Left ventricle myocardium inferior (tissue), 1 donor: ENCODE measurements at places on chromosomes 1 and 21.

GRCh38 chr1:50982611-50983010 is 12.6 kb downstream of the CDKN2C start:
- H3K27ac ChIP-seq: peak overlapping the region; percentile 99
- H3K4me3 ChIP-seq: no peak overlapping the region
- no peaks in the 10 kb centered on the region for H3K27me3 ChIP-seq
- no peaks in the 10 kb centered on the region for H3K36me3 ChIP-seq

GRCh38 chr1:152953761-152954160 is 6.8 kb downstream of the SPRR5 start:
- H3K4me1 ChIP-seq: no peaks in the 10 kb centered on the region
- H3K4me3 ChIP-seq: no peak overlapping the region
- DNase-seq: no peak
- H3K27me3 ChIP-seq: peaks cover 4% of the 10 kb centered on the region
- no peaks in the 10 kb centered on the region for H3K36me3 ChIP-seq
- H3K27ac ChIP-seq: no peak overlapping the region

DNA sequence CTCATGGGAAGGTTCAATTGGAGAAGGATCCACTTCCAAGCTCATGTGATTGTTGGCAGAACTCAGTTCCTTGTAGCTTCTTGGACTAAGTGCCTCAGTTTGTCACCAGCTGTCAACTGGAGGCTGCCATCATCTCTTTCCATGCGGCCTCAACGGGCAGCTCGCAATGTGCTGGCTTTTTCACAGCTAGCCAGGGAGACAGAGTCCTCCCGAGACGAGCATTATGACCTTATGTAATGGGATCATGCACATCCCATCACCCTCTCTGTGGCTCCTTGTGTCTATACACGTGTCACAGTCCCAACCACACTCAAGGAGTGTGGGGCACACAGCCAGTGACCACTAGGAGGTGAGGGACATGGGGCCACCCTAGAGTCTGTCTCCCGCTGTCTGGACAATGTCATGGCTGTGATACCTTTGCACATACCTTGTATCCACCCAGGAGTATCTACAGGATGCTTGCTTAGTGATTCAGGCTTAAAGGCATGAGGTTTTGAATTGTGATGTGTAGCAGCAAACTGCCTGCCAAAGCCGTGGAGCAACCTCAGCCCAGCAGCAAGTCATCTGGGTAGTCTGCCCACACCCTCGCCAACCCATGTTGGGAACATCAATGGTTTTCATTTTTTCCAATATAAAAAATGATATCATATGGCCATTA is 3.9 kb upstream of the KRTAP10-6 start:
- peaks cover 8% of the 10 kb centered on the region for H3K4me1 ChIP-seq
- no peak overlapping the region for H3K27ac ChIP-seq
- no peak for DNase-seq
- H3K27me3 ChIP-seq: peaks cover 34% of the 10 kb centered on the region
- no peaks in the 10 kb centered on the region for H3K36me3 ChIP-seq
- H3K4me3 ChIP-seq: no peak overlapping the region

DNA sequence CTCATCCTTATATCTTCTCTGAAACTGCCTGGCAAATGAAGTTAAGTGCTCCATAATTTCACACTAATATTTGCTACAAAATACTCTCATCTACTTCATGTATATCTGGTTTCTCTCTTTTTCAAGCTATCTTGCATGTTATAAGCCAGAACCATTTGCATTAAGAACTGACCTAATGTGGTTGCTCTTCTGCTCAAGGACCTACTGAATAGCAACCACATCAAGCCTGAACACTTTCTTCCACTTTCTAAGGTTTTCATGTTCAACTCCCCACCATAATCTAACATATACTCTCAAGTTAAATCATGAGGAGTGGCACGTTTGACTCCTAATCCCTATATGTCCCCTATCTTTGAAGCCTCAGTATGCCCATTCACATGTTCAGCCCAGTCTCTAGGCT is 27.2 kb downstream of the RGS1 start:
- H3K27me3 ChIP-seq: no peaks in the 10 kb centered on the region
- H3K36me3 ChIP-seq: no peaks in the 10 kb centered on the region
- H3K27ac ChIP-seq: no peak overlapping the region
- H3K4me1 ChIP-seq: no peaks in the 10 kb centered on the region

DNA sequence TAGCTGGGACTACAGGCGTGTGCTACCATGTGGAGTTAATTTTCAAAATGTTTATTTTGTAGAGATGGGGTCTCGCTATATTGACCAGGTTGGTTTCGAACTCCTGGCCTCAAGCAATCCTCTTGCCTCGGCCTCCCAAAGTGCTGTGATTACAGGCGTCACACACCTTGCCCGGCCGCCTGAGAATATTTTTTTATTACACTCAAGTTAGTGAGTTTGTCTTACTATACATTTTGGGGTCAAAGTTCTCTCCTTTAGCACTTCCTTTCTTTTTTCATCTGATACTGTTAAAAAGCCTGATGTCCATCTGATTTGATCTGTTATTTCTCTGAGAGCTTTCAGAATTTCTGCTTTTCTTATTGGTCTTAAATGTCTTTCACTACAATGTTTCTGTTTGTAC is 128.8 kb downstream of the KIAA0319L start:
- no peaks in the 10 kb centered on the region for H3K4me1 ChIP-seq
- H3K27me3 ChIP-seq: no peaks in the 10 kb centered on the region
- H3K4me3 ChIP-seq: no peak overlapping the region
- peaks cover 22% of the 10 kb centered on the region for H3K36me3 ChIP-seq
- DNase-seq: no peak

GRCh38 chr1:160006312-160006940 is 25.4 kb downstream of the PIGM start:
- peak; percentile 65 for DNase-seq
- H3K4me3 ChIP-seq: no peak overlapping the region
- no peak overlapping the region for H3K27ac ChIP-seq
- H3K36me3 ChIP-seq: no peaks in the 10 kb centered on the region
- no peaks in the 10 kb centered on the region for H3K4me1 ChIP-seq

- H3K27ac ChIP-seq: no peak overlapping the region
- no peak overlapping the region for H3K4me3 ChIP-seq
- no peak for DNase-seq
These were observed 25.4 kb downstream of the IVNS1ABP start for GRCh38 chr1:185291652-185292051.

- no peak overlapping the region for H3K27ac ChIP-seq
- H3K36me3 ChIP-seq: no peaks in the 10 kb centered on the region
- no peaks in the 10 kb centered on the region for H3K27me3 ChIP-seq
- H3K4me1 ChIP-seq: peaks cover 23% of the 10 kb centered on the region
- no peak overlapping the region for H3K4me3 ChIP-seq
These were observed 72.6 kb downstream of the ST3GAL3 start for GRCh38 chr1:43779805-43780403.
